Stimulated activated CD8-positive, alpha-beta memory T cell treated with anti-CD3 and anti-CD28 coated beads, Interleukin-12 subunit alpha, Interleukin-12 subunit beta, amount 100 ng/mL, for 1 hour (primary cell): ENCODE measurements at places on chromosomes 2 and 18.

DNA sequence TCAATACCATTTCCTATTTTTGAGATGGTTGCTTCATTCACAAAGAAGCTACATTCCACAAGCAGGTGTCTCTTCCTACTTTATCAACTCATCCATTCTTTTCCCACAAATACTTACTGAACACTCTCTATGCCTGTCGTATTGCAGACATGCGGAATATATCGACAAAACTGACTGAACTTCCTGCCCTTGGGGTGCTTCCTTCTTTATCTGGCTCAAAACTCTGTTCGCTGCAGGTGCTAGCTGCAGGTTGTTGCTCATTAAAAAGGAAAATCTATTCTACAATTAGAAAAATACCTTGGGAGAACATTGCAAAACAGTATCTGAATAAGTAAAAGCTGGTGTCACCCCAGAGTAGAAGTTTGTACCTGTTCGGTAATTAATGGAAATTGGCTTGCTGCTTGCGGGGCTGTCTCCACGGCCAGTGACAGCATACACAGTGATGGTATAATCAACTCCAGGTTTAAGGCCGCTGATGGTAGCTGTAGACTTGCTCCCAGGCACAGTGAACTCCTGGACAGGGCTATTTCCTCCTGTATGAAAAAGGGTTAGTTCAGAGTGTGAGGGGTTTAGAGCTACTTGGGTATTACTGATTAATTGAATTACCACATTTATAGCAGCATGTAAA lies 52.1 kb downstream of the FN1 start:
- DNase-seq: no peak

DNA sequence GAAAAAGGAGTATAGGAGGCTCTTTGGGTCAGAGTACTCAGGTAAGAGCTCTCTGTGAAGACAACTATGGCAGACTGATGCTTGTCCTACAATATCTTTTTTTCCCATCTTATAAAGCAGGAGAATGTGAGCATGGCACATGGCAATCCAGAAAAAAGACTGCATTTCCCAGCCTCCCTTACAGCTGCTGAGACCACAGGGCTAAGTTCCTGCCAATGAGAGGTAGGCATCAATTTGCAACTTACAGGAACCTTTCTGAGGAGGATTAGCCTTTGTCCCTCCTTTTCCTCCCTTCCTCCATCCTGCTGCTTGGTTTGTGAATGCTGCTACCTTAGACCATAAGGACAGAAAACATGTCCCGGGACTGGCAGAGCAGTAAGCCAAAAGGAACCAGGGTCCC lies 37.8 kb upstream of the ST8SIA5 start:
- no peak for DNase-seq

DNA sequence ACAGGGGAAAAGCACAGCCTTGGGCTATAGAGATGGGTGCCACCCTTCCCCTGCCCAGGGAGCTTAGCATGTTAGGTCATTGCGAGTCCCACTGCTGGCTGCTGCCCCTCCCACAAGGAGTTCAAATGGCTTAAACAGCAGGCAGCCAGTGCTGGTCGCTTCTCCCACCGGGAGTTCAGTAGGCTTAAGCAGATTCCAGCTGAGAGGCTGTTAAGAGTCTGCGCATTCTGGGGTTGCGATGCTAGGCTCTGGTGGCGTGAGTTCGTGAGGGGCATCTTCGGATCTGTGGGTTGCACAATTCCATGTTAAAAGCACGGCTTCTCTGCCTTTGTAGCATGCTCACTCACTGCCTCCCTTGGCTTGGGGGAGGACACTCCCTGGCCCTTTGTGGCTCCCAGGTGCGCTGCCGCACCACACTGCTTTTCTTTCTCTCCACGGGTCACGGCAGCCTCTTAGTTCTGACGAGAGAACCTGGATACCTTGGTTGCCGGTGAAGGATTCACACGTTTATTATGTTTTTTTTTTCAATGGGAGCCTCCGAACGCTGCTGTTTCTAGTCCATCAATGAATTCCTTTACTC lies 93.2 kb downstream of the UNC80 start:
- no peak for DNase-seq

DNA sequence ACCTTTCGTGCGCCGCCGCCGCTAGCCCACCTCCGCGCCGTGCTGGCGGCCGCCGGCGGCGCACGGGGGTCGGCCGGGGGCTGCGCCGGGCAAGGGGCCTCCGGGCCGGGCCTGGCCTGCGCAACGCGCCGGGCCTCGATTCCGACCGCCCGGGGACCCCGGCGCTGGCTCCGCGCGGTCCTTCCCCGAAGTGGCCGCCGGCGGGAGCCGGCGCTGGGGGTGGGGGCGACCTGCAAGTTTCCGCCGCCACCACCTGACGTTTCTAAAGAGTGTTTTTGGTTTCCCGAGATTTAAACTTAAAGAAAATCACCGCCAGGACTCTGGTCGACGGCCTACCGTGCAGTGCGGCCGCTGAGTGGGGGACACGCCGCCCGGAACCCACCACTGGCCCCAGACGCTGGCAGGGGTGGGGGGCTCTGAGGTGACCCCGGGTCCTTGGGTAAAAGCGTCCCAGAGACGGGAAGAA lies 3.8 kb upstream of the GATA6 start:
- no peak for DNase-seq

DNA sequence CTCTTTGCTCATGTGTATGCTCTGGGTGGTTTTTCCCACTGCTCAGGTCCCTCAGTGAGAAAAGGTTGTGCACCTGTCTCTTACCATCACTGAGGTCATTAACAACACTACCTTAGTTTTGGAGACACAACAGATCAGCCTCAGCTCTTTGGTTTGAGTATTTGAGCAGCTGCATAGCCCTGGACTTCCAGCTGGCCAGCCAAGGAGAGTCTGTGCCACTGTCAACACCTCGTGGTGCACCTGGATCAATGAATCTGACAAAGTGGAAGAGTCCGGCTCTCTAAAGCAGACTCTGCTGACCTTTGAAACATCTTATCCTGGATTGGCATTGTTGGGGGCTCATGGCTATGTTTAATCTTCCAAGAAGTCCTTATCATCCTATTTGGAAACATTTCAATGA lies 30.0 kb downstream of the SERPINB8 start:
- DNase-seq: no peak

GRCh38 chr2:98656800-98657199 lies 48.4 kb downstream of the UNC50 start:
- DNase-seq: no peak

GRCh38 chr2:18346874-18347273 lies 213.6 kb downstream of the RDH14 start:
- no peak for DNase-seq

DNA sequence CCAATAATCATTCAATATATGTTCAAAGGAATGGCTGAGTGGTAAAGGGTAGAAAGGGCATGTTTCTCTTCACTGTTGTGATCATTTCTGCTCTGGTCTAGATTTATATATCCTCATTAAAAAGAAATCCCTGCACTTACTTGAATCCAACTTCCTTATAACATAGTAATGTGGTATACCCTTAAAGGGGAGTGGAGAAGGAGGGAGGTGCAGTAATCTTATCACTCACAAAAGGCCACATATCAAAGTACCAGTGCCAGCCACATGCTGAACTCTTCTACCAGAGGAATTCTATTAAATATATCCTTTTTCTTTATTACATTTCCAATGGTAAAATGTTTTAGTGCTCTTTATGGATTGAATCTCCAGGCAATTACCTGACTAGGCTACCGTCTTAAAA lies 3.3 kb downstream of the KATNAL2 start:
- no peak for DNase-seq

DNA sequence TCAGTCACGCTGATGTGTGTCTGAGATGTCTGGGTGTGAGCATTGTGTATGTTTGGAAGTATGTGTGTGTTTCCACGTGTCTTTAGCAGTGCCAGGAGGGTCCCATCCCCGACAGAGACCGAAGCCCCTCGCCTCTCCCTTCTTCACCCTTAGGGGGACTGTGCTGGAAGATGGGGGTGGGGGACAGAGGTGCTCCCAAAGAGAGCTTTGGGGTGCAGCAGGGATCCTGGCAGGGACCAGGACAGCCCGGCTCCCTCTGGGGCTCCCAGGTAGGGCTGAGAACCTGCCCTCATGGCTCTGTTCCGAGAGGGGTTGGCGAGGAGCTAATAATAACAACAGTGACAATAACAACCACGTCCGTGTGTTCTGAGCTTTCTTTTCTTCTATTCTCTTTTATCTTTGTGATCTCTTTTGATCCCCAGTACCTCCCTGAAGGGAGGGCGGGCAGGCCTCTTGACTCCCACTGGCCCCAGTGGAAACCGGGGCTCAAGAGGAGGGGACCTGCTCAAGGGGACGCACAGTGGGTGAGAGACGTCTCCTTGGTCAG lies 57.6 kb downstream of the SMAD7 start:
- no peak for DNase-seq

DNA sequence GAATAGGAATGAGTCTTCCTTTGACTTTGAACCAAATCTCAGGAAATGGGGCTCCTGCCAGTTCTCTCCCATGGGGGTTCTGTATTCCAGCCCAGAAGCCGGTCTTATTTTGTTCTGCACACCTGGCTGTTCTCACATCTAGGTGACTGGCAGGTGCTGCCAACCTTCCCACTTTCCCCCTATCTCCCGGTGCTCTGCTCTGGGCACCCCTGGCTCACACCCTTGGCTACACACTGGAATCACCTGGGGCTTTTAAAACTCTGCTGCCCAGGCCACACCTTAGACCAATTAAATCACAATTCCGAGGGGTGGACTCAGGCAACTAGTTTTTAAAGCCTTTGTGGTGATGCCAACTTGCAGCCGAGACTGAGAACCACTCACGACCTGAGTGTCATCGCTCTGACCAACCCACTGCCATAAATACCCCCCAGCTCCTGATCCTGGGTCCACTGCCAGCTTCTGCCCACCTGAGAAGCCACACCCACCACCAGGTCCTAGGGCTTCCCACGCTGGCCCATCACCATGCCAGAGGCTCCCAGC lies 69.2 kb downstream of the KCNF1 start:
- no peak for DNase-seq

- no peak for DNase-seq
Observed at GRCh38 chr2:240519396-240520129, 38.2 kb downstream of the ANKMY1 start.

DNA sequence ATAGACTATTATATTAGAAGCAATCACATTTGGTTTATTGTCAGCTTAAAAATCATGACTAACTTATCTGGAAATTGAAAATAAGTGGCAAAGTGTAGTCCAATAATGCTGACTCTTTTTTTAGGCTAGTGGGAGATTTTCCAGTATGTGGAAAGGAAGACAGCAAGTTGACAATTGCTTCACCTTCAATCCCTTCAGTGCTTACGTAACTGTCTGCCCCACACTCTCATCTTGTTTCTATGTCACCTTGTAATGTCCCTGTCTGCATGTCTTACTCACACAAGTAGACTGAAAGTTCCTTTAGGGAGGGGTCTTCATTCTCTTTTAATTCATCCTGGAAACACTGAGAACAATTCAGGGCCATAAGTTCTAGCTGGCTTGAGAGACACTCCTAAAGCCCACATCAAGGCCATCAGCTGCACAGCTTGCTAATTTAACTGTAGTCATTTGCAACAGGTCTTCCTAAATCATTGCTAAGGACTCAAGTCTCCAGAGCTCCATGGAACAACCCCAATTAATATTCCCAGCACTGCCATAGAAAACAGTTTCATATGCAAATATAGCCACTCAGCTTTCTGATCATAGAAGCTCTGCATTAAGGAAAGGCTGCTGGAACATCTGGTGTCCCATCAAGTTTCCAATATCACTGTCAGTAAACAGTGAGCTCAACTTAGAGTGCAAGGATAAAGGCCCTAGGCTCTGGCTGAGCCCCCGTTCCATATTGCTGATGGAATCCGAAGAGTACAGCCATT lies 230.5 kb downstream of the ETAA1 start:
- DNase-seq: no peak
